ENCODE measurements at places on chromosomes 11 and 22. TPM values are rescaled to one million over a fixed set of nuclear protein-coding genes. Genes with fewer than 3 reads are reported as not detected.

DNA sequence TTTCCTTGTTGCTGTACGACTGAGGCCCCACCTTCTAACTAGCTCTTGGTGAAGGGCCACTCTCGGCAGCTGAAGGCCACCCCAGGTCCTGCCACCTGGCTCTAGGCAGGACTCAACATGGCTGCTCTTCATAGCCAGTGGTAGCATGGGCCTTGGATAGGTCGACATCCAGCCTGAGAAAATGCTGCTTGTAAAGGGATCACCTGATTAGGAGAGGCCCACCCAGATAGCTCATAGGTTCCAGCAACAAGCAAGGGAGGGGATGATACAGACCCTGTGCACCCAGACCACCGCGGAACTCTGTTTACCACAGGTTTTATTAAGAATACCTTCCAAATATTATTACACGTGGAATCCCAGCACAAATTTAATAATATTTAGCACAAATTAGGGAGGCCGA is 341.4 kb downstream of the BRD1 start:
- no peak overlapping the region for H3K4me3 ChIP-seq
- H3K27me3 ChIP-seq = peaks cover 15% of the 10 kb centered on the region
- no peak overlapping the region for H3K27ac ChIP-seq
- H3K4me1 ChIP-seq = peaks cover 29% of the 10 kb centered on the region
- H3K36me3 ChIP-seq = peaks cover 10% of the 10 kb centered on the region
- DNase-seq = no peak

GRCh38 chr11:65792456-65792855 is 5.6 kb downstream of the OVOL1 start:
- H3K27ac ChIP-seq = peak overlapping the region; percentile 64
- DNase-seq = peak; percentile 50
- peaks cover 62% of the 10 kb centered on the region for H3K36me3 ChIP-seq
- peak overlapping the region; percentile 61 for H3K4me3 ChIP-seq

DNA sequence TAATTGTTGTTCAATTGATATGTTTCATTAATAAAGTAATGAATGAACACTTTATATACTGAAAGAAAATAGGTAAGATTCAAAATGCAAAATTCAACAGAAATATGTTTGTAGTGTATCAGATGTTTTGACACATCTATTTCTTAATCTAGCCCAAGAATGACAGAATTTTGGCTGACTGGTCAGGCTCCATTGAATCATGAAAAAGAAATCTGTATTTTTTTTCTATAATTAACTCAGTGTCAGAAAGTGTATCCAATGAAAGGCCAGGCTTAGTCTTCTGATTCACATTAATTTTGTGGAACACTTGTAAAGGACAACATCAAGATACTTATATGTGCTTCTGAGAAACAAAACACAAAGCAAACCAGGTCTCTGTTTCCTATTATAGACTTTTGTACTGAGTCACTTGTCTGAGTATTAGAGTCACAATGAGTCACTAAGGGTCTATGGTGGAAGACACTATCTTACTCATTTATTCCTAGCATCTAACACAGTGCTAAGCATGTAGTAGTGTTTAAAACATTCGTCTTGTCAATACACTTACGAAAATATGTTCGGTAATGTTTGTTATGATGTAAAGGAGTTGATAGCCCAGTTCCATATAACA is 297.7 kb upstream of the CCDC90B start:
- H3K4me1 ChIP-seq = no peaks in the 10 kb centered on the region
- no peak overlapping the region for H3K4me3 ChIP-seq
- DNase-seq = no peak
- peaks cover 12% of the 10 kb centered on the region for H3K27me3 ChIP-seq
- no peaks in the 10 kb centered on the region for H3K36me3 ChIP-seq

GRCh38 chr11:19441288-19441687 is 200.5 kb upstream of the E2F8 start:
- H3K4me1 ChIP-seq = peaks cover 54% of the 10 kb centered on the region
- H3K27ac ChIP-seq = no peak overlapping the region
- DNase-seq = no peak
- H3K27me3 ChIP-seq = peaks cover 15% of the 10 kb centered on the region
- H3K36me3 ChIP-seq = peaks cover 12% of the 10 kb centered on the region
- no peak overlapping the region for H3K4me3 ChIP-seq

- DNase-seq = no peak
- H3K27me3 ChIP-seq = peaks cover 94% of the 10 kb centered on the region
- H3K36me3 ChIP-seq = no peaks in the 10 kb centered on the region
Observed at GRCh38 chr22:22865311-22866072, 22.1 kb upstream of the IGLL5 start.

- H3K27ac ChIP-seq = no peak overlapping the region
- H3K4me3 ChIP-seq = no peak overlapping the region
- H3K4me1 ChIP-seq = peaks cover 12% of the 10 kb centered on the region
- peaks cover 13% of the 10 kb centered on the region for H3K27me3 ChIP-seq
- no peak for DNase-seq
Observed at GRCh38 chr11:64987998-64988854, 8.5 kb downstream of the BATF2 start.

- no peak overlapping the region for H3K27ac ChIP-seq
- no peak overlapping the region for H3K4me3 ChIP-seq
- DNase-seq = no peak
- no peaks in the 10 kb centered on the region for H3K27me3 ChIP-seq
- no peaks in the 10 kb centered on the region for H3K4me1 ChIP-seq
Observed at GRCh38 chr11:134901955-134902918, 490.2 kb upstream of the B3GAT1 start.

DNA sequence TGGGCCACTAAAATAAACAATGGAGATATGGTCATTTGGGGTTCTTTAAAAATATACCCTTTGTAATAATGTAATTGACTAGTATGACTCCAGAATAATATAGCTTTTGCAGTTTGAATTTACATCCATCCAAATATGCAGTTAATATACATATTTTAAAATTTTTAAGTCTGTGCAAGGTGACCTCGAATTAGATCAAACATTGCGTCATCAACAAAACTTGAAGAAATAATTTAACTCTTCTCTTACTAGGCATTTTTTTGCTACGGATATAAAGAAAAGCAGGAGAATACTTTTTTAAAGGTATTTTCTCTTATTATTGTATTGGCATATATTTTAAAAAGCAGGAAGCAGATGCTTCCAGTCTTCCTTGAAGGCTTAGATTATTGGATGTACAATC is 10.7 kb downstream of the OR51A4 start:
- no peak overlapping the region for H3K4me3 ChIP-seq
- no peak for DNase-seq
- peaks cover 16% of the 10 kb centered on the region for H3K27me3 ChIP-seq
- H3K36me3 ChIP-seq = no peaks in the 10 kb centered on the region
- H3K27ac ChIP-seq = no peak overlapping the region
- no peaks in the 10 kb centered on the region for H3K4me1 ChIP-seq

GRCh38 chr11:114466742-114467141 is 27.5 kb downstream of the REXO2 start:
- H3K27me3 ChIP-seq = no peaks in the 10 kb centered on the region
- no peak overlapping the region for H3K27ac ChIP-seq
- H3K4me3 ChIP-seq = no peak overlapping the region
- H3K36me3 ChIP-seq = no peaks in the 10 kb centered on the region
- no peak for DNase-seq
- H3K4me1 ChIP-seq = no peaks in the 10 kb centered on the region

DNA sequence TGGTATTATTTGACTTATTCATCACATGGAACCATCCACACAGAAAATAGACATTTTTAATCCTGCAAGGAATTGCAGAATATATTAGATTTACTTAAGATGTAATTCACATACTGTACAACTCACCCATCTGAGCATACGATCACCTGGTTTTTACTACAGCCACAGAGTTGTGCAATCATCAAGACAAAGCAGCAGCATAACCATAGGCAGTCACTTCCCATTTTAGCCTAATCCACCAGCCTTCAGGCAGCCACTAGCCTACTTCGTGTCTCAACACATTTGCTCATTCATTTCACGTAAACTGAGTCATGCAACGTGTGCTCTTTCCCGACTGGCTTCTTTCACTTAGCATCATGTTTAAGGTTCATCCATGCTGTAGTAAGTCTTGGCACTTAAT is 23.0 kb downstream of the PIWIL3 start:
- peaks cover 78% of the 10 kb centered on the region for H3K27me3 ChIP-seq
- DNase-seq = no peak
- H3K4me1 ChIP-seq = no peaks in the 10 kb centered on the region
- H3K36me3 ChIP-seq = no peaks in the 10 kb centered on the region

DPAGT1 gene
- 46.7 TPM for total RNA-seq

FOLH1 gene
- 0.81 TPM for total RNA-seq

OR4A47 gene
- total RNA-seq = not detected
